ENCODE measurements at places on chromosomes 4 and X.

DNA sequence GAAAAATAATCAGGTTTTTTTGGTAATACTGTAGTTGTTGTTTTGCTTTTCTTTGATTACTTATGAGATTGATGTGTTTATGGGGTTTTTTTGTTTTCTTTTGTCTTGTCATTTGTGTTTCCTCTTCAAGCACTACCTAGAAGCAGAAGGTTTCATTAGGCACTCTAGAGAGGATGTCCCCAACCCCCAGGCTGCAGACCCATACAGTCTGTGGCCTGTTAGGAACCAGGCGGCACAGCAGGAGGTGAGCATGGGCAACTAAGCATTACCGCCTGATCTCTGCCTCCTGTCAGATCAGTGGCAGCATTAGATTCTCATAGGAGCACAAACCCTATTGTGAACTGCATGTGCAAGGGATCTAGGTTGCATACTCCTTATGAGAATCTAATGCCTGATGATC, 22.9 kb upstream of the NOCT start:
- no peak for DNase-seq

DNA sequence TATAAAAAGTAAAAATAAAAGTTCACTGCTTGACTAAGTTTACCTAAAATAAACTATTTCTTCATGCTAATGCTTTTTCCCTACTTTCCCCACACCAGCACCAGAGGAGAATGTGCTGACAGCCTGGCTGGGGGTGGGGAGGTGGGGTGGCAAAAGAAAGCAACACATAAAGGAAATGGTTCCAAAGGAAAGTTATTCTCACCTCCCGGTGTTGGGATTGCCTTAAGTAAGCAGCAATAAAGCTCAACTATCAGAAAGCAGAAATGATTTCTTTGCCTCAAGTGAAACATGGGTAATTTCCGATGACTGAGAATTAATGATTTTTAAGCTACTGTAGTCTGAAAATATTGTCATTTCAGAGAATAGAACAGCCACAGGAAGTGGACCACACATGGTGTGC, 84.5 kb upstream of the DKK2 start:
- no peak for DNase-seq

- no peak for DNase-seq
Observed at GRCh38 chrX:97326456-97326855, 442.7 kb downstream of the RPA4 start.

GRCh38 chrX:11351375-11352295, 58.4 kb downstream of the AMELX start:
- no peak for DNase-seq

GRCh38 chr4:83180431-83180968, 66.0 kb upstream of the PLAC8 start:
- no peak for DNase-seq

DNA sequence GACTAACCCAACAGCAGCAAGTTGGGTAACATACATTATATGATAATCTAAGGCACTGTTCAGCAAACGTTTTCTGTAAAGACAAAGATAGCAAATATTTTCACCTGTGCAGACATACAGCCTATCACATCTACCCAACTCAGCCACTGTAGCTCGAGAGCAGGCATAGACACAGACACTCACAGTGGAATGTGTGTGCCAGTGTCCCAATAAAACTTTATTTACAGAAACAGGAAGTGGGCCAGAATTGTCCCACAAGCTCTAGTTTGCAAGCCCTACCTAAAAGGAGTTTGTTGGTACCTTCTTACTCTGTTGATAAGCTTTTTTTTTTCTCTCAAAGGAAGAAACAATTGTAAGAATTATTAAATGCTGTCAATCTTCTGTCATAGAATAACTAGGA, 11.9 kb upstream of the FAM9A start:
- DNase-seq = no peak

DNA sequence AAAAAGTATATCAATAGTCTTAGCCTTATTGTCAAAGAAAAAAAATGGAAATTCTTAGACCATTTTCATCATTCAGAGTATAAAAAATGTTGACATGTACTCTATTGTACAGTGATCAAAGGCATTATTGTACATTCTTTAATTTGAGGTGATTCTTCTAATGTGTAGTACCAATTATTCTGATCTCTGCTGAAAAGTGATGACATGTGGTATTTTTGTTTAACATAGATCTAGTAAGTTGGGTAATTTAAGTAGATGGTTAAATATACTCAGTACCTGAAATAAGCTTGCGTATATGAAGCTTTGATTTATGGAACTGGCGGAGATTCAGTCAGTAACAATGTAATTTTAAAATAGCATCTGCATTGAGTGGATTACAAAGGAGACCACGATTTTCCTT, 5.1 kb downstream of the TENM3 start:
- no peak for DNase-seq

DNA sequence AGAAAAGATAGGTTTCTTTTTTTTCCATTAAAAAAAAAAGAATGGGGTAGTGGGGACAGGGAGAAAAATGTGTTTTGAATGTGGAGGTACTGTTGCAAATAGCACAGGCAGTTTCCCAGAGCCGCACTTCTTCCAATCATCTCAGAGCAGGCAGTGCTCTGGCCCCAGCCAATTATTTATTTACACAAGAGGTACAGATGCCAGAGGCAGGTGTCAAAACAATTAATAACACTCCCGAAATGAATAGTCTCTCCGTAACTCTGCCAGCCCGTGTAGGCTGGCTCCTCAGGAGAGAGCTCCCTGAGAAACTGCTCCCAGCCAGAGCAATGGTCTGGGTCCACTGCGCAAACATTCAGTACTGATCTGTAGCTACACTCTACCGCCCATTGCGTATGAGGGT, 130.8 kb upstream of the IL1RAPL2 start:
- DNase-seq = no peak

- no peak for DNase-seq
Observed at GRCh38 chrX:40875476-40875875, 140.1 kb upstream of the MED14 start.

DNA sequence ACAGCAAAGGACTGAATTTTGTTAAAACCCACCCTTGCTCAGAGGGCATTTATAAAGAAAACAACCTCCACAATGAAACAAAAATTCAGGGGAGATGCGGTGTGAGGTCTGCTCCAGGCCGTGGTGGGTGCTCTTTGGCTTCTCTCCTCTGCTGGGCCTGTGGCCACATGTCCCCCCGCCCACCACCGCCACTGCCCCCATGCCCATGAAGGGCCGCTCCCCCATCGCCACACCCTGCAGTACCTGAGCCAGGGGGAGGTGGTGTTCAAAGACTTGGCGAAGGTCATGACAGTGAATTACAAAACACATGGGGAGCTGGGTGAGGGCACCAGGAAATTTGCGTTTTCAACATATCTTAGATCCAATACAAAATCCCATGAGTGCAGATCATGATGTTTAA, 14.2 kb upstream of the CFAP299 start:
- no peak for DNase-seq

DNA sequence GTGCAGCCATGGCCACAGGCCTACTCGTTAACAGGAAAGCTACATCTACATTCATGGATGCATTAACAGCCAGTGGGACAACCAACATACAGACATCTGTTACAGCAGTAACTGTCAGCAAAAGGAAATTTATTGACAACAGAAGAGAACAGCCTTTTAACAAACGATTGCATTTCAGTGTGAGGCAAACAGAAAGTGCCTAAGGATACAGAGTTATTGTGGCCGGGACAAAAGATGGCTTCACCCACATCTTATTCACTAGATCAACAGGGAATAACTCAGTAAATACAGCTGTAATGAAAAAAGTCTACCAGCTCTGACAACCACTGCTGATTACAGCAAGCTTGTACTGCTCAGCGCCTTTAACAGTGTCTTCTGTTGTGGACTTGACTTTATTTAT, 61.5 kb upstream of the TBL1X start:
- DNase-seq = no peak

DNA sequence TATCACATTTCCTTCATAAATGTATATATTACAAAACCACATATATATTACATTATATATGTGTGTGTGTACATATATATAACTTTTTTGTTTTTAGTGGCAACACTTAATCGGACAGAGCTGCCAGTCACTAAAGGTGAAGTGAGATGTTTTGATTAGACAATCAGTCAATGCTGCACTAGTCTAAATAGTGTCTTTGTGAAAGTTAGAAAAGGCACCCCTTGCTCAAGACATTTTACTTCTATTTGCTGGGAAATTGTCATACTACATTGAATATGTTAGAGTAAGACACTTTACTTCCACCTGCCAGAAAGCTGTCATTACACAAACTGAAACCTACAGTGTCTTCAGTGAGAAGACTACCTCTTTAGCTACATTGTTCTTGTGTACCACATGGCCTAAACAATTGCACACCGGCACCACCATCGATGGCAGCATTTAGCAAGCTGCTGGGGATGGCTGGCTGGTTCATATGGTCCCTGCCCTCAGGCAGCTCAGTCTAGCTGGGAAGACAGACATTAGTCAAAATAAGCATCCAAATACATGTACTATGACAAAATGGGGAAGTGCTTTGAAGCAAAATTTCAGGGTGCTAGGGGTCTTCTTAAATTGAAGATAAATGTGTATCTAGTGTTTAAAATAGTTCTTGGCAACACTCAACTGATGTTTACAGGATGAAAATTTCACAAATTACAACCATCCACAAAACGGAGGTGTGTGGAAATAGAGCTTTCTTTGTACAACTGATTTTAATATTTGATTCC, 148.1 kb upstream of the GATB start:
- DNase-seq = no peak

- no peak for DNase-seq
Observed at GRCh38 chr4:53633608-53634007, 42.3 kb upstream of the LNX1 start.

GRCh38 chrX:44948406-44948805, 75.4 kb downstream of the KDM6A start:
- no peak for DNase-seq

DNA sequence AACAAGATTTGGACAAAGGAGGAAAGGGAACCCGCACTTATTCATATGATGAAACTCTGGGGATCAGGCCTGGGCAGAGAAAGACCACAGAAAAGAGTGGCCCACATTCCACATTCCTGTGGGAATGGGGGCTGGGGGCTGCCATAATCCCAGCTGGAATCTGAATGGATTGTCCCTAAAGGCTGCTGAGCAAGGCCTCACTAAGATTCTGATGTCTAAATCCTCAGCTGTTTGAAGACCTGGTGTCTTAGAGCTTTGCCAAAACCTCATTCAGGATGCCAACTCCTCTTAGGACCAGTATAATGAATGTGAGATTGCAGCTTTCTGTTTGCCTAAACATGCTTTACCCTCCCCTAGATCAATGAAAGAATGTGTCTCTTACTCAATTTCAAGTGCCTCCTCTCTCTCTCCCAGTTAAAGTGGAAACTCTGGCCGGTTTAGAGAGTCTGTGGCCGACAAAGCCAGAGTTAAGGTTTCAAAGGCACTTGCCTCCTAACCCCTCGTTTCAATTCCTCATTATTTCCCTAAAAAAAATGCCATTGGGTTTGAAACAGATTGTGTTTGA, 33.3 kb upstream of the GPC4 start:
- no peak for DNase-seq

DNA sequence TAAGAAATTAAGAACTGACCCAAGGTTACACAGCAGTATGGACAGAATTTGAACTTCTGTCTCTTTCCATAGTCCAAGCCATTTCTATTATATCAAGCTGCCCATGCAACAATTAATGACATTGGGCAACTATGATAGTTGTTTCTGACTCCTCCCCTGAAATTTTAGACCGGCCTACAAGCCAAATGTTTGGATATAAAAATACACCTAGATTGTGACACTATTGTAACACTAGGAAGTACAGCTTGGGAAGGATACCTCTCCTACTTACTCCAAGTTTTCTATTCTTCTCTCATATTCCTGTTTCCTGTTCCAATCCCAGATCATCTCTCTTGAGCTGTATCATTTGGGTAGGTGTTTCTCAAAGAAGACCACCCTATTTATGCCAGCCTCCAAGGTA, 43.5 kb downstream of the RCHY1 start:
- no peak for DNase-seq

DNA sequence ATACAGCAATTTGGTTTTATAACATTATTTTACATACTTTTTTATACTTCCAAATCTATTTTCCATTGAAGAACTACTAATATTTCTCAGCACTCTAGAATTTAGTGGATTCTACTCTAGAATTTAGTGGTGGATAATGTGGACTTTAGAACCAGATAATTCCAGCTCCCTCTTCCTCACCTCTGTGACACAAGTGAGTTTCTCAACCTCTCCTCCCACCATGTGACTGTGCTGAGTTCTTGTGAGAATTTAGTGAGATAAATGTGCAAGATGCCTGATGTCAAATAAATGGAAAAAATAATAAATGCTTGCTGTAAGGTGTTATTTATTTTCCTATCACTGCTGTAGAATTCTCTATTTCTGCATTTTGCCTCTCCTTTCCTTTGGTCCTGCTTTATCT, 107.3 kb downstream of the CPEB2 start:
- no peak for DNase-seq

- DNase-seq = no peak
Observed at GRCh38 chrX:54807524-54808108, at the start of gene MAGED2. Gene MAGED2, plus strand, starts transcription at chrX:54807745. Its CDS starts 1,587 bp downstream, at chrX:54809332.

DNA sequence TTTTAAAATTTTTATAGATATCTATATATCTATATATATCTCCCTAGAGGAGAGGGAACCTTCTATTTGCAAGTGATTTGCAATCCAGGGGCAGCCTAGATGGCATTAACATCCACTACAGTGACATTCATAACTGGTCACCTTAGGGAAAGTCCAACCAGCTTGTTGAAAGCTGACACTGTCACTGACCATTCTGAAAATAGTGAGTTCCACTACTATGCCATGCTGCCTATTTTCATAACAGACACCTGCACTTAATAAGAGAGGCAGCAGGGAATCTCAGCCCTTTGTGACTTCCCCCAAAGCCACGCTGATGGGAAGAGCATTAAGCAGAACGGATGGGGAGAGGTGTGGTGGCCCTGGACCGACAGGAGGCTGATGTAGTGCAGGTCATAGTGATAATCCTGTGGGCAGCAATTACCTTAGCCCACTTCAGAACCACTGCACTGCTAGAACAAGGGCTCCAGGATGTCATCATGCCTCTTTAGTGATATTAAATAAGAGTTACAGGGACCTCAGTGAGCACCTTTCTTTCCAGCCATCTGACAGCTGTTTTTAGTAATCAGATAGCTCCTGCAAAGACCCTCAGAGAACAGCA, 51.3 kb downstream of the GPRIN3 start:
- DNase-seq = no peak

DNA sequence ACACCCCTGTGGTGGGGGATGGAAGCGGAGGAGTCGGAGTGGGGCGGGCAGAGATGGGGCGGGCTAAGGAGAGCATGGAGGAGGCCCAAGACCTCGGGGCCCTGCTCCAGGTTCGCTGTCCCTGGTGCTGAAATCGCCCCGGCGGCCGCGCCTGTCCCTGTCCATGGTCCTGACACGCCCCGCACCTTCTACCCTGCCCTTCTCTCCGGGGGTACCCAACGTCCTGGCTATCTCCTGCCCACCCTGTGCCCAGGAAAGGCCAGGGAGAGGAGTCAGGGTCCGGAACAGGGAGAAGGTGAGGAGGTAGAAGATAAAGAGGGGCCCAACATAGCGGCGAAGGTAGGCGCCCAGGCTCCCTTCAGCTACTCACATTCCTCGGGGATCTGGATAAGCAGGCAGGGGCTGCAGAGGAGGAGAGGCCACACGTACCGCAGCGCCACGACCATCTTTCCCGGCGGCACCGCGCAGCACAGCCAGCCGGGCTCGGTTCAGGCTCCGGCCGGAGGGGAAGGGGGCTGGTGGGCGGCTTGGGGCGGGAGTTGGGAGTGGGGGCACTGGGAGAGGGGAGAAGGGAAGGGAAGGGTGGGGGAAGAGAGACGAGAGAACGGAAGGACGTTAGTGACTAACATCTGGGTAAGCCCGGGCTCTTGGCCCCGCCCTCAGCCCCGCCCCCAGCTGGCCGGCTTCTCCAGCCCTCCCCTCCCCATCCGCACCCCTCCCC, 10.4 kb downstream of the L1CAM start:
- DNase-seq = peak; percentile 80

- DNase-seq = no peak
Observed at GRCh38 chr4:123412091-123412505, 15.5 kb downstream of the SPRY1 start.
